ENCODE measurements at places on chromosomes 4 and X.

- DNase-seq = peak; percentile 15
Observed at GRCh38 chrX:102712981-102713625, 855 bp downstream of the GPRASP2 start.

DNA sequence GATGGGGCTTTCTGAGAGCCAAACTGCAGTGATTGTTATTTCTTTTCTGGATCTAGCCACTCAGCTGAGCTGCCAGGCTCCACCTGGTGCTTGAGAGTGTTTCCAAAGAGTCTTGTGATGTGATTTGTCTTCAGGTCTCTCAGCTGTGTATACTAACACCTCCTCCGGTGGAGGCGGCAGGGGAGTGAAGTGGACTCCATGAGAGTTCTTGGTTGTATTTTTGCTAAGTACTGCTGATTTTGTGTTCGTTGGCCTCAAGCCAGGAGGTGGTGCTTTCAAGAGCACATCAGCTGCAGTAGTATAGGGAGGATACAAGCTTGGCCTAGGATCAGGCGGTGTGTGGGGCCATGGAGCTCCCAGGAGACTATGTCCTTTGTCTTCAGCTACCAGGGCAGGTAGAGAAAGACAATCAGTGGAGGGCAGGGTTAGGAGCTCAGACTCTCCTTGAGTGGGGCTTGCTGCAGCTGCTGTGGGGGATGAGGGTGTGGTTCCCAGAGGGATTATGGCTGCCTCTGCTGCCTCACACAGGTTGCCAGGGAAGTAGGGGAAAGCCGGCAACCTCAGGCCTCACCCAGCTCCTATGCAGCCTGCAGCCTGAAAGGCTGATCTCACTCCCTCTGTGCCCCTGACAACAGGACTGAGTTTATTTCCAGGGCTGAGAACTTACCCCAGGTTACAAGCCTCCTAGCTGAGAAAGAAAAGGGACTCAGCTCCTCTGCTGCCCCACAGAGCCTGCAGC lies 62.4 kb downstream of the NPFFR2 start:
- no peak for DNase-seq

DNA sequence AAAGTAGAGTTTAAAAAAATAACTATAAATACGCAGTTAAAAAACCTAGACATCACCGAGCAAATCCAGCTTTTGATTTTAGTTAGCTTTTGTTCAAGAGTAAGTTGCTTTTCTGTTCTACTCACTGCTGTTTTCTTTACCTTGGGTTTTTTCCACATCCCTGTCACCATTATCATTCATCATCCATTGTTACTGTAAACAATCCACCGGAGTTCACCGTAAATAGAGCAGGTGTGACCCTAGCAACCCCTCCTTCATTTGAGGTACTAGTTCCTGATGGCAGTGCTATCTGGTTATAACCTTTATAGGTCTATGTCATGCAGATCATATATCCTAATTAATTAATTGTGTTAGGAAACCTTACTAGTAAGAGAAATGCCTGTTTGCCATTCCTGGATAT lies 43.0 kb upstream of the TEX13D start:
- DNase-seq = no peak

DNA sequence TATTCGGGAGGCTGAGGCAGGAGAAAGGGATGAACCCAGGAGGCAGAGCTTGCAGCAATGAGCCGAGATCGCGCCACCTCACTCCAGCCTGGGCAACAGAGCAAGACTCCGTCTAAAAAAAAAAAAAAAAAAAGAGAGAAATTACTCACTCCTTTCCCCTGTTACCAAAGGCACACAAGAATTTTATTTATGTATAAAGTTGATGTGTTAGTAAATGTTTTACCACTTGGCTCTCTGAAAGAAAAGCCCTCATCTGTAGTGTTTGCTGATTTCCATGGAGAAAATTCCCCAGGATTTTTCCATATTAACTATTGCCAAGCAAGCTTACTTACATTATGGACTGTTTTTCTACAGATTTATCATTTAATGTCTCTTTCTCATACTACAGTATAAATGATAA lies 142.1 kb upstream of the PABPC4L start:
- DNase-seq = no peak

DNA sequence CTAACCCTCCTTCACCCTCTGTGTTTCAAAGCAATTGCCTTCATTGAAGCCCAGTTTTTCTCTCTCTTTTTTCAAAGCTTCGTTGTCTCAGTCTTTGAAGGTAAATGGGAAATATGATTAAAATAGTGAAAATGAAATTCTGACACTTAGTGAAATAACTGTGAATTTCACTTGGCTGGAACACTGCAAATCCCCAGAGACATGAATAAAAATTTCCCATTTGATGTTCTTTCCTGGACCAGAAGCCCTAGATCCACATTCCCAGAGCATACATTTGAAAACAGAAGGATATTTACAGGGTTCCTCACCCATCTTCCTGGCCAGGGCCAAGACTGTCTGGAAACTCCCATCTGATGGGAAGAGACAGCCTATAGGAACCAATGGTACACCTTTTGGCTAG lies 45.0 kb downstream of the SLC2A9 start:
- no peak for DNase-seq

- no peak for DNase-seq
Observed at GRCh38 chr4:53905276-53905940, 159.0 kb downstream of the CHIC2 start.

DNA sequence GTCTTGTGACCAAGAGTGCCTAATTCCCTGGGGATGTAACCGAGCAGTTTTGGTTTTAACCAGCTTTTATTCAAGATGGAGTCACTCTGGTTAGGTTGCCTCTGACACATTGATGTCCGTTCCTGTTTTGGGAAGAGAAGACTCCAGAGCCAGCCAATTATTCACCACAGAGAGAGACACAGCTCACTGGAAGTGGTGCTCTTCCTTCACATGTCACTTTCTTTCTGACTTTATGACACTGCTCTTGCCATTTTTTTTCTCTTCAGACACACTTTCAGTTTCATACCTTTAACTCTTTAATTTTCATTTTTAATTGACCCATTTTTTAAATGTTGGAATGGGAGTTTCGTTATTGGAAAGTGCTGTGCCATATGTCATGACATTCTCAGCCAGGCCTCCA lies 418.4 kb upstream of the FSTL5 start:
- DNase-seq = no peak

- peak; percentile 3 for DNase-seq
Observed at GRCh38 chr4:79576429-79576753, 168.4 kb upstream of the GK2 start.

GRCh38 chrX:45515262-45516215 lies 314.9 kb upstream of the DIPK2B start:
- DNase-seq = peak; percentile 46

DNA sequence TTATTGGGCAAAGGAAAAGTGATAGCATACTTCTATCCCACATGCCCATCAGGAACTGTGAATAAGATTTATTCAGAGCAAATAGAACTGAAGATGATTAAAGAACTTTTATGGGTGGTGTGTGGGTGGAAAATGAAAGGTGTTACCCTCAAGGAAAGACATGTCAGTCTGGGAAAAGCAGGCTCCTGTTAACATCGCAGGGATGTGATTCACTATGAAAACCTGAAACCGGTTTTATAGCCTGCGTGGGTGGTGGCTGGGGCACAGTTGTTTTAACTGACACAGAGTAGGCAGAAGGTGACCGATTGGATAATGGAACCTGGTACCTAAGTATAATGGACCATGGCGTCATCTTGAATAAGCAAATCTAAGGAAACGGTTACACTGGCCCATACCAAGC lies 61.3 kb upstream of the CASK start:
- DNase-seq = no peak

- DNase-seq = no peak
Observed at GRCh38 chr4:168817370-168817769, 192.7 kb downstream of the CBR4 start.

DNA sequence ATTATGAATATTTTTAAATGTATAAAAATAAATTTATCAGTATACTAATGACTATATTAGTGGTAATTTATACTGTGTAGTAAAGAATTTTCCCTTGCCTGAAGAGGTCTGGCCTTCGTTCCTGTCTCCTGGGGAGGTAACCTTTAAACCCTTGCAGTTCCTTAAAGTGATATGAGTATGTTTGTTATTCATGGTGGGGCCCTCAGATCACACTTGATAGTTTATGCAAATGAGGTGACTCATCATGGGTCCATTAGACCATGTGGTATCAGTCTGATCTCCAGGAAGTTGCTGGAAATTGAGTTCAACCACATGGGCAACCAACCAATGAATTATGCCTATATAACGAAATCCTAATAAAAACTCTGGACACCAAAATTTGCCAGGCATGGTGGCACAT lies 904.1 kb downstream of the RPA4 start:
- no peak for DNase-seq

- DNase-seq = peak; percentile 72
Observed at GRCh38 chr4:38160487-38161207, 200.4 kb downstream of the PTTG2 start.

GRCh38 chrX:153662266-153662665 lies 11.3 kb downstream of the PNCK start:
- DNase-seq = peak; percentile 63

DNA sequence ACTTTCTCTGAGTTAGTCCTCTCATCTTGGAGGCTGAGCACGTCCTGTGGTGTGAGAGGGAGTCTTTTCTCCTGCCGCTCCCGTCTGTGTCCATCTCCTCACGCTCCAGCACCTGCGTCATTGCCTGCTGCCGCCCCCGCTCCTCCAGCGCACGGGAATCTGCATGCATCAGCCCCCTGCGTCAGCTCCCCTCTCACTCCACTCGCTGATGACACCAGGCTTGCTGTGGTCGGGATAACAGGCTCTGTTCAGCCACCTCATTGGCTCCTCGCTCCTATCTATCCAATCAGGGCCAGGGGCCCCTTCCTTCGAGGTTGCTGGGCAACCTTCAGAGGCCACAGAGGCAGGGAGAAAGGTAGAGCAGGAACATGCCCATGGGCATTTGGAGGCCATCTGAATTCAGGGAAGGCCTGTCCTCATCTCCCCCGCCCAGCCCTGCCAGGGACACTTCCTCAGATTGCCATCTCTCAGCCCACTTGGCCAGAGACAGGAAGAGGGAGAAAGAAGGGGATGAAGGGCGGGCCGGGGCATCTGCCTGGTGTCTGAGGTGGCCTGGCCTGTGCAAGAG lies 9.3 kb downstream of the ZNF185 start:
- no peak for DNase-seq

DNA sequence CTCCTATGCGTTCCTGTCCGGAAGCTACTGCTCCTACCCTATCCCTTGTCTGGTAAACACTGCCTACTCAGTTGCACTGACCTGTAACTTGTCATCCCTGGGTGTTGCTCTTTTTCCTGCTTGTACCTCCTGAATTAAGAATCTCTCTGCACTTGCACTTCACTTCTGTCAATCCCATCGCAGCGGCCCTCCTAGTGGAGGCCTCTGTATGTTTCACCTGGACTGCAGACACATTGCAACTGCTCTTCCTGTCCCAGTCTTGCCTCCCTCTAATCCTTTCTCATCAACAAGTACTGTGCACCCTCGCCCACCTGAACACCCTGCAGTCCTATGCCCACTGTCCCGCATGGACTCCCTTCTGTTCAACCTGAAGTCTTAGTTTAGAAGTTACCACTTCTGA lies 8.0 kb downstream of the GK start:
- DNase-seq = no peak

DNA sequence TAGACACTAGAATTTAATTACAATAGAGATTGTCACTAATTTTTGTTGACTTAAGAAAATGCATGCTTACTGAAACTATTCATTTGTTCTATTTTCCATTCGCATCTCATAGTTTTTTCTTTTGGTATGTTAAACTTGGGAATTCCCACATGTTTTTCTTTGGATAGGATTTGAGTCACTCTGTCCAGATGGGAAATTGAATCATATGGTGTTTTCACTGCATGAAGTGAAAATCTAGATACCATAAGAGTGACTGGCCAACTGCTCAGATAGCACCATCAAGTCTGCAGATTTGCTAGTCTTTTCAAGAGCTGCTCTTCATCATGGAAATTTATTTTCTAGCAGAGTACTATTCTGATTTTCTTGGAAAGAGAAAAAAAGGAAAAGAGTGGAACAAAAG lies 172.6 kb downstream of the FAM47B start:
- DNase-seq = no peak

DNA sequence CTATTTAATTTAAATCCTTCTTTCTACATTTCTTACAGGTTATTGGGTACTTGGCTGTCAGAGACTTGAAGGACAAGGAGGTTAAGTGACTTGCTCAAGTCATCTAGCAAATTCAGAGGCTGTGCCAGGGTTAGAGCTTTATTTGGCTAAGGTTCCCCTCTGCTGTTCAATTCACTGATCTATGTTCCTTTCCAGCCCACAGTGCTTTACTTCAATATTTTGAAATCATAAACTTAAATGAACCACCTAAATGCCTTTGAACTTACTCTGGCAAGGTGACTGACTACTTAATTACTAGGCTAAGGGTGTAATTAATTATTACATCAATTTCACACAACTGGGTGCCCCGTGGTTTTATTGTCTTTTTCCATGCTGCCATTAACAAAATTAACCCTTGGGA lies 288.7 kb downstream of the CAMK2D start:
- no peak for DNase-seq

GRCh38 chrX:130196466-130196865 lies 24.7 kb downstream of the RAB33A start:
- no peak for DNase-seq

- no peak for DNase-seq
Observed at GRCh38 chr4:4762909-4763821, 96.3 kb upstream of the MSX1 start.

DNA sequence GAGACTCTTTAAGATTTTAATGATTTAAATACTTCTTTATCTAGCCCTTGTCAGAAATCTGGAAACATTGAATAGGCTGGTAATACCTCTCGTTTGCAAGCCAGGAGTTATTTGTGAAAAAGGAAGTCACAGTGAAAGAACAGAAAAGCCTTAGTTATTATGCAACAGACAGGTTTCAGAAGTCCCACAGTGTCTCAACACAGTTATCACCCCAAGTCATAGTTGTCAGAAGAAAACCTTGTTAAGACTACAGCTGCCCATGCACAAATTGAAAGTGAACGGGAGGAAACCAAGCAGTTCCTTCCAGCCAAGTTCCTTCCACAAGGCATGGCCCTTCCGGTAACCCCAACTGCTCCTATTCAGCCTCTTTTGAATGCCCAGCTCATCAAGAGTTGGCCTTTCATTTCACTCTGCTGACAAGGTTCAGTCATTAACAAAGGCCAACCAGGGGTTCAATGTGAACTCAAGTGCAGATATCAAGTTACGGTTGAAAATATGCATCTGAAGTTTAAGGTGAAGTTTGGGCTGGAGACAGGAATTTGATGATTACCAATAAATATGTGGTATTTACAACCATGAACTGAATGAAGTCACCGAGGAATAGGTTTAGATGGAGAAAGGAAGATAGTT lies 15.6 kb downstream of the ALPK1 start:
- no peak for DNase-seq

- no peak for DNase-seq
Observed at GRCh38 chrX:132165651-132166050, 37.8 kb upstream of the FRMD7 start.

- DNase-seq = no peak
Observed at GRCh38 chr4:39446483-39446841, 12.3 kb downstream of the RPL9 start.

- peak; percentile 10 for DNase-seq
Observed at GRCh38 chrX:155334486-155335336, at the start of gene CLIC2. CLIC2 (minus strand) TSS chrX:155334614; CDS start chrX:155334427, 187 bp downstream.

- DNase-seq = peak; percentile 62
Observed at GRCh38 chrX:154748712-154749339, 2.1 kb downstream of the GAB3 start.

DNA sequence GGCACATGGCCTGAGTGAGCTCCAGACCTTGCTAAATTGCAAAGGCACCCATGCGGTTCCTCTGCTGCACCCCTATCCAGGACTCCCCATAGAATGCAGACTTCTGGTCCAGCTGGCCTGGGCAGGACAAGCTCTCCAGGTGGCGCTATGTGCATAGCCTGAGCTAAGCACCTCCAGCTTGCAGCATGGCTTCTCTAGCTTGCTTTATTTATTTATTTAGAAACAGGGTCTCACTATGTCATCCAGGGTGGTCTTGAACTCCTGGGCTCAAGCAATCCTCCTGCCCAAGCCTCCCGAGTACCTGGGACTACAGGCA lies 5.5 kb upstream of the WFS1 start:
- no peak for DNase-seq
